ENCODE measurements at places on chromosomes 5 and 9.
A peak's percentile ranks its signal among the peaks of the same experiment; 100 is the strongest.

GRCh38 chr5:135056316-135057030 is 22.4 kb upstream of the PITX1 start:
- no peak for DNase-seq

- DNase-seq: no peak
Observed at GRCh38 chr5:647727-648126, 35.6 kb downstream of the CEP72 start.

GRCh38 chr9:134738869-134739659 is 97.5 kb downstream of the COL5A1 start:
- peak; percentile 2 for DNase-seq

DNA sequence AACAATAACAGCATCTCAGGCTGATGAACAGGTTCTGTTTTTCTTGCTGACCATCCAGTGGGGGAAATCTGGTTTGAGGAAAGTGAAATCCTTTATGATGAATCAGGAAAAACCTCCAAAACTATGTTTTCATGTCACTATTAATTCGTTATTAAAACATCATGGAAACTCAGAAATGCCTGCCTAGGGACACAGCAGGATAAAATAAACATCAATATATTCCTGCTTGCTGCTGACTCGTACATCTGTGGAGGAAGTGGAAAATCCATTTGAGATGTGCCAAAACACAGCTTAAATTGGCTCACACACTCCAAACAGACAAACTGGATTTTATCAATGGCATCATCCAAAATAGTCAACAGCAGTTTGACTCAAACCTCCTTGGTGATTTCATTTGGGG is 53.0 kb downstream of the TEK start:
- DNase-seq: no peak

DNA sequence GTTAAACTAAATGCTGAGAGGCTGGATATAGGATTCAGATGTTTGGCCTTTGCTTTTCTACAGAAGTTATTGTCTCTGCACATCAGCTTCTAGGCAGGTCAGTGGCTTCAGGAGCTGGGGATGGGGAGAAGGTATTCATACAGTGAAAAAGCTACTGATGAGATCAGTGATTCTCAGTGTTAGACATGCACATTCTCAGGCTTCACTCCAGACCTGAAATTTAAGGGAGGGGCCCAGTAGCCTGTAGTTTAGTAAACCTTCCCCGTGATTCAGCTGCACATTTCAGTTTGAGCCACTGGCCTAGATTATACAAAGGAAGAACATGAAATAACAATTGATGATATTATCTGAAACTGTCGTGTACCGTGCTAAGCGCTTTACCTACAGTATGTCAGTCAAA is 127.2 kb downstream of the ARHGAP26 start:
- DNase-seq: no peak

DNA sequence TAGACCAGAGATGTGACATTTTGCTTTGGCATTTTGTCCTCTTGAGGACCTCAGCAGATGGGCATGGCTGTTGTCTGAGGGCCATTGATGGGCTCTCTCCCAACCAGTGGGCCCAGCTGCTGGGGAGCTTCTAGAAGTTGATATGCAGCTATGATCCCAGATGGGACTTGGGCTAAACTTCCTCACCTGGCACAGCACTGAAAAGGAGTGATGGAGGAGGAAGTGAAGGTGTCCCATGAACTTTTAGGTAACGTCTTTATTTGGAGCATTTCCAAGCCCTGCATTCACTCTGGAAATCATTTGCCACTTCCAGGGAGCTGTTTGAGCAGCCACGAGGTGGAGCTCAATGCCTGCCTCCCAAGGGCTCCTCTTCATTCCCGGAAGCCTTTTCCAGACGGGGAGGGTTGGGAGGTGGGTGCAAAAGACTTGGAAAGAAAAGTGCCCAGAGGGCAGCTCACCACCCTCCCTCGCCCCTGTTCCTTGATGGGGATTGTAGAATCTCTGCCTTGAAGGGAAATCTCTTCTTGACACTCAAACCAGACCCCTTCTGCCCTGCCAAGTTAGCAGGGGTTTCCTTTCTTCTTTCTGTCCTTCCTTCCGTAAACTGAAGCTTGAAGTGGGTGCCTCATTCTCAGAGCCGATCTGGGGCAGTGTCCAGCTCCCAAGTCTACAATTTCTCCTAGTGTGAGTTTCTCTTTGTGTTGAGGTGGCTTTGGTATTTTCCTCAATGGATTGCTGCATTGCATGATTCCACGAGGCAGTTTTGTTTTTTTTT is 18.1 kb upstream of the NEUROG1 start:
- DNase-seq: no peak

- DNase-seq: no peak
Observed at GRCh38 chr5:148793261-148793660, 33.1 kb upstream of the ADRB2 start.

- no peak for DNase-seq
Observed at GRCh38 chr5:175842951-175843793, 28.2 kb upstream of the CPLX2 start.

DNA sequence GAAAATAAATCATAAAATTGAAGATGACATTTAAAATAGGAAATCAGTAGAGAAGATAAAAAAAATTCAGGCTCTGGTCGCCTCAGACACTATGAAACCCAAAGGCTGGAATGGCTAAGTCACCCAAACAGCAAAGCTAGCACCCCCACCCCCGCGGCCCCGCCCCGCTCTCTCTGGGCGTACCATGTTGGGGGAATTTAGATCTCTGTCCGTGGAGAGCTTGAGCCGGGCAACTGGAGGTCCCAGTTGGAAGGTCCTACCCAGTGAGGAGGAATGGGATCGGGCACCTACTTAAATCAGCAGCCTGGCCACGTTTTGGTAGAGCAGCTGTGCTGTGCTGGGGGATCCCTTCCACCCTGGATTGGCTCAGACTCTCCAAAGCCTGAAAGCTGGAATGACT is 150.6 kb upstream of the ANKRD55 start:
- no peak for DNase-seq

GRCh38 chr5:157076558-157076957 is 17.6 kb upstream of the HAVCR1 start:
- DNase-seq: no peak

- no peak for DNase-seq
Observed at GRCh38 chr9:120846906-120847305, 4.2 kb upstream of the PSMD5 start.

- no peak for DNase-seq
Observed at GRCh38 chr5:109126481-109126880, 283.3 kb downstream of the PJA2 start.

- no peak for DNase-seq
Observed at GRCh38 chr5:122591828-122592227, 183.1 kb upstream of the SNX2 start.

DNA sequence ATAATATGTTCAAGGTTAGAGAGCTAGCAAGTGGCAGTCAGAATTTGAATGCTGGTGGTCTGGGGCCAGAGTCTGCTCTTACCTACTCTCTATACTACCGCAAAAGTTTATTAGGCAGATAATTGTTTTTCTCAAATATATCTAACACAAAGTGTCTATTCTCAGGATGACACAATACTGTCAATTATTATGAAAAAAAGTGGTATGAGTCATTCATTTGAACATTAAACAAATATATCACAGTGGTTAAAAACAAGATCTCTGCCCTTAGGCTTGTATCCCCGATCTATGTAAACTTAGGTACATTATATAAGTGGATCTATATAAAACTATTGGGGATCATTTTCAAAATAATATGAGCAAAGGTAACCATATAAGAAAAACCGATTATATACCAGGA is 354.9 kb downstream of the CETN3 start:
- no peak for DNase-seq

GRCh38 chr9:27385606-27386322 is 88.8 kb upstream of the EQTN start:
- DNase-seq: no peak

- DNase-seq: no peak
Observed at GRCh38 chr5:59562756-59563389, 330.7 kb downstream of the PDE4D start.

DNA sequence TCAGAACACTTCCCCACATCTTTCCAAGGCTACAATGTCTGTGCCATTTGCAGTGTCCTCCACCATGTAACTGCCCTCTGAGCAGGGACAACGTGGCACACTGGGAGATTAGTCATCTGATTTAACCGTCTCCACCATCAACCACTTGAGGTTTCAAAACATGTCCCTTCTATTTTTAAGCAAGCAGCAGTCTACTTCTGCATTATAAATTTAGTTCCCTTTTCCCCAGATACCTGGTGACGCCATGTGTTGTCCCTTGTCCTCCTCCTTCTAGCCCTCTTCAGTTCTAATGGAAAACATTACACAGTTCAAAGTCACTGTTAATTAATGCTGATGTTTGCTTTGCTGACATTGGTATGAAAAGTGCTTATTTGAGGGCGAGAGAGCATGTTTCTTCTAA is 52.8 kb downstream of the ATP10B start:
- no peak for DNase-seq

GRCh38 chr9:72947984-72948465 is 4.8 kb downstream of the ALDH1A1 start:
- DNase-seq: no peak

- DNase-seq: no peak
Observed at GRCh38 chr9:90726215-90726614, 75.4 kb upstream of the SYK start.

DNA sequence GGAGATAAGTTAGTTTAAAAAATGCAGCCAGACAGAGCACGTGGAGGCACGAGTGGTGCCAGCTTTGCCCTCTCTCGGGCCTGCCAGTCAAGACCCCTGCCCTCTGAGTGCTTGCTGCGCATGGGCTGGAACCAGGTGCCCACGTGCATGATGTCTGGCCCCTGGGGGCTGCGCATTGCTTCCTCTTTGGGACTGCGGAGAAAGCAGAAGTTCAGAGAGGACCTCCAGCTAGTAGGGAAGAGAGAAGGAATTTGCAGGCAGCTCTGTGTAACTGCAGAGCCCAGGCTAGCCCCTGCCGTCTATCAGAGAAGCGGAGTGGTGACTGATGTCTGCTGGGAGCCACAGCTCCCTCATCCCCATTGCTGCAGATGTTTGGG is 9.7 kb upstream of the RNU6ATAC start:
- no peak for DNase-seq

- no peak for DNase-seq
Observed at GRCh38 chr5:151534350-151534749, 56.8 kb downstream of the FAT2 start.

Measured in hematopoietic multipotent progenitor cell treated with erythropoietin and hydrocortisone succinate and interleukin-3 and kit ligand, for 15 days (in vitro differentiated cells).